Esophagus squamous epithelium (tissue), 5 donors: ENCODE measurements at places on chromosomes 12 and 14.

DNA sequence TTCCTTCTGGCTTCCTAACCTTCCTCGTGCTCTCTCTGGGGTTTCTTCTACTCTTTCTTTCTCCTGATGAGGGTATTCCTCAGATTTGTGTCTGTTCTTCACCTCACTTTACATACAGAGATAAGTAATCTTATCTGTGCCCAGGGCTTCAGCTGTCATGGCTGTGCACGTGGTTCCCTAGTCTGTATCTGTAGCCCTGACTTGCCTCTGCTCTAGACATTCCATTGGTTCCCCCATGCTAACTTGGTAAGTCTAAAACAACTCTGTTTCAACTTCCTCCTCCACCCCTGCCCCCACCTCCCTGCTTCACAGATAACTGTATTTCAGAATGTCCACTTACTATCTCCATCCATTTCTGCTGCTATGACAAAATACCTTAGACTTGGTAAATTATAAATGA is 10.8 kb downstream of the DIP2B start:
- H3K4me1 ChIP-seq = peaks cover 14% of the 10 kb centered on the region
- H3K4me3 ChIP-seq = no peak overlapping the region
- DNase-seq = no peak
- H3K36me3 ChIP-seq = no peaks in the 10 kb centered on the region
- no peak overlapping the region for H3K27ac ChIP-seq
- no peaks in the 10 kb centered on the region for H3K27me3 ChIP-seq

DNA sequence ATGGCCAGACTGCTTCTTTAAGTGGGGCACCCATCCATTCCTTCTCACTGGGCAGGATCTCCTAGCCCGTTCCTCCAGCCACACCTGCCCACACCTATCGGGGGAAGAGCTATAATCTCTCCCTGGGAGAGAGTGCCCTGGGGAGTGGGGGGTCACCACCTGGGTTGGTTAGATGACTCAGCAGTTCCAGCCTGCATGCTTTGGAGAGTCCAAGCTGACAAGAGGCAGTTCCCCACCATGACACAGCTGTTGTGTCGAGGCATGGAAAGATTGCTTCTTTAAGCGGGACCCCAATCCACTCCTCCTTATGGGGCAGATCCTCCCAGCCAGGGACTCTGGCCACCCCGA is 52.6 kb upstream of the PPFIA2 start:
- H3K4me1 ChIP-seq = no peaks in the 10 kb centered on the region
- no peak overlapping the region for H3K4me3 ChIP-seq
- H3K36me3 ChIP-seq = no peaks in the 10 kb centered on the region
- no peak for DNase-seq

GRCh38 chr12:74449872-74450271 is 87.8 kb upstream of the ATXN7L3B start:
- DNase-seq = no peak
- H3K4me3 ChIP-seq = no peak overlapping the region
- no peaks in the 10 kb centered on the region for H3K4me1 ChIP-seq
- H3K27ac ChIP-seq = no peak overlapping the region
- no peaks in the 10 kb centered on the region for H3K27me3 ChIP-seq

- no peaks in the 10 kb centered on the region for H3K27me3 ChIP-seq
- H3K4me1 ChIP-seq = no peaks in the 10 kb centered on the region
Observed at GRCh38 chr14:57998766-57999165, 132.9 kb upstream of the SLC35F4 start.

GRCh38 chr12:96045566-96045965 is 10.2 kb upstream of the LTA4H start:
- no peak overlapping the region for H3K4me3 ChIP-seq
- no peaks in the 10 kb centered on the region for H3K36me3 ChIP-seq
- H3K4me1 ChIP-seq = peaks cover 44% of the 10 kb centered on the region

DNA sequence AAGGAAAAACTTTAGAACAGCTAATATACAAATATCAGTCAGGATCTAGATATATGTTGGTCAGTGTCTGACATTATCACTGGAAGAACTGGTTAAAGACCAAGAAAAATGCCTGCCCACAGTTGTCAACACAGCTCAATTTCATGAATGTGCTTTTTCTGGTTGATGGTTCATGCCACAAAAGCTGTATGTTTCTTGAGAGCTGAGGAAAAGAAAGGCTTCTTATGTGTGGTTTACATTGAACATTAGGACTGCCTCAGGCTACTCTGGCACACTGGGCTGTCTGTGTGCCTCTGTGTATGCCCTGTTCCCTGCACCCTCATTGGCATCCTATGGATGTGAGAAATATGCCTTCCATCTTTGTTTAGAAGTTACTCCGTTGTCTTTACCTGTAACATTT is 218.8 kb upstream of the RGS6 start:
- H3K4me3 ChIP-seq = no peak overlapping the region
- no peaks in the 10 kb centered on the region for H3K36me3 ChIP-seq
- H3K27me3 ChIP-seq = no peaks in the 10 kb centered on the region
- no peak for DNase-seq
- H3K4me1 ChIP-seq = peaks cover 5% of the 10 kb centered on the region

DNA sequence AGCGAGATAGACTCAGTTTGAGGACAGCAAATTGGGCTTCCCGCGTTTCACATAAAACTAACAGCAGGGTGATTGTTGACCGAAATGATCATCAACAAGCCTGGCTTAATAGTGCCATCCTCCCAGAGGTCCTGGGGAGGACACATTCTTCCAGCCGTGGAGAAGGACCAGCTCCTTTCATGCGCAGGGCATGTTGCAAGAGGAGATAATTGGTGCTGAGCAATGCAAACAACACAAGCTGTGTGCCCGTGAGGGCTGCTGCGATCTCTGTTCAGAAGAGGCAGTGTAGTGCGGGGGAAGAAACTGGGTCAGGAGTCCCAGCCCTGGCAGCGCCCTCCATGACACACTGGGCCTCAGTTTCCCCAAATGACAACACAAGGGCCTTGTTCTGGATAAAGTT is 54.3 kb downstream of the CCDC85C start:
- H3K27me3 ChIP-seq = no peaks in the 10 kb centered on the region
- H3K4me1 ChIP-seq = peaks cover 8% of the 10 kb centered on the region
- no peak for DNase-seq
- no peaks in the 10 kb centered on the region for H3K36me3 ChIP-seq
- no peak overlapping the region for H3K4me3 ChIP-seq
- no peak overlapping the region for H3K27ac ChIP-seq

DNA sequence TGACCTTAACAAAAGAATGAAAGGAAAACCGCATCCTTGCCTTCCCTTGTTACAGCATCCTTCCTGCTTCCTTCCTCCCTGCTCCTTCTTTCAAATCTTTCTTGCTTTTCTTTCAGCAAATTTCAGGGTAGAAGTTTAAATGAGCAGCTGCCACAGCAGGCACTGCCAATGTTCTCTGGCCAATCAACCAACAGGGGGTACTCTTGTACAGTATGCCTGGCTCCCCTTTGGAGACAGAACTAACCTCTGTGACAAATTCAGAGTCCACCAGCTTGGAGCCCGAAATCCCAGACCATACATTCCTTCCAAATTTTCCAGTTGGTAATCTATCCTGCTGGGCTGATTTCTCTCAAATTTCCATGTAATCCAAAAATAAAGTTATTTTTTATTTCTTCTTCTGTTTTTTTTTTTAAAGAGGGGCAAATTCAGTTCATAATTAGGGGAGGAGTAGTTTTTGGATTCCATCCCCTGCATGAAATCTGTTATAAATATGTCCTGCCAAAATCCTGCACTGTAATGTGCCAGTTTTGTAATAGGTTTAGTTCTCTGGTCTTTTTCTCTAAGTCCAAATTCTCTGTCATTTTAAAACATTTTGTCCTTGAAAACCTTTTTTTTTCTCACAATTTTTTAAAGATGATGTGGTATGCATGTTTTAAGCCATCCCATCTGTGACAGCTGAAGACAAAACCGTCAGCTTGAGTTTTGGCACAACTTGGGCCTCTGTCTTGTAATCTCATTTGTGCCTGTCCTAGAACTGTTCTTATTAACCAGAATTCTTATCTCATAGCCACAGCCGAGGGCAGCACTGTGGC is 610.0 kb upstream of the LMO3 start:
- H3K4me1 ChIP-seq = no peaks in the 10 kb centered on the region
- no peak for DNase-seq
- no peak overlapping the region for H3K4me3 ChIP-seq

DNA sequence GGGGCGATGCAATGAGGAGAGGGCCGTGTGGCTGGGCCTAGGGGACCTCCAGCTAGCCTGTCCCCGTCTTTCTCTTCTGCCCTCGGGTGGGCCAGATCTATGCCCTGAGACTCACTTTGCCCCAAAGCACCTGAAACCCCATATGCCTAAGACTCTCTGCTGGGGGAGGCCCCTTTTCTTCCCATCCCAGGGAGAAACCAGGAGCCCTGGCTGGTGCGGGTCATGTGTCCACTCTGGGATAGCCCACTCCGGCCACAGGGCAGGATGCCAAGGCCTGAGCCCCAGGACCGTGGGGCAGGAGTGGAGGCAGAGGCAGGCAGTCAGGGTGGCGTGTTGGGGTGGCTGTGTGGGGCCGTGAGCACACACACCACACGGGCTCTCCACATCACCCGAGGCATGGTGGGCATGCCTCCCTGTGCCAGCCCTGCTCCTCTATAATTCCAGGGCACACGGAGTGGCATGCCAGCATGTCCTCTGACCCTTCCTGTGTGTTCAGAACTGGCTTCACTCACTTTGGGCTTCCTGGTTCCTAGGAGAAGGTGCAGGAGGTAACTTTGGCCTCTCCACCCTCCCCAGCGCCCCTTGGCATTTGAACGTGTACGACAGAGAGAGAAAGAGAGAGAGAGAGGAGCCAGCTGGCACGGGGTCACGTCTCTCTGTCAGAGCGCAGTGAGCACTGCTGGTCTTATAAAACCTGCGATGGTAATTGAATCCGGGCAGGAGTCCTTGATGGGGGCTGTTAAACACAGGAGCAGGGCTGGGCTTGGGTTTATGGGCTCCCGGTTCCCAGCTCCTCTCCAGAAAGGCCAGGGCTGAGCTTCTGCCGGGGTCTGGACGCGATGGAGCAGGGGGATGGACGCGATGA is 144.2 kb downstream of the KIF26A start:
- no peaks in the 10 kb centered on the region for H3K27me3 ChIP-seq
- DNase-seq = no peak
- H3K27ac ChIP-seq = no peak overlapping the region
- no peaks in the 10 kb centered on the region for H3K36me3 ChIP-seq

- H3K27me3 ChIP-seq = no peaks in the 10 kb centered on the region
- DNase-seq = no peak
- H3K4me1 ChIP-seq = no peaks in the 10 kb centered on the region
- no peak overlapping the region for H3K4me3 ChIP-seq
Observed at GRCh38 chr14:101174522-101174838, 271.0 kb upstream of the RTL1 start.

DNA sequence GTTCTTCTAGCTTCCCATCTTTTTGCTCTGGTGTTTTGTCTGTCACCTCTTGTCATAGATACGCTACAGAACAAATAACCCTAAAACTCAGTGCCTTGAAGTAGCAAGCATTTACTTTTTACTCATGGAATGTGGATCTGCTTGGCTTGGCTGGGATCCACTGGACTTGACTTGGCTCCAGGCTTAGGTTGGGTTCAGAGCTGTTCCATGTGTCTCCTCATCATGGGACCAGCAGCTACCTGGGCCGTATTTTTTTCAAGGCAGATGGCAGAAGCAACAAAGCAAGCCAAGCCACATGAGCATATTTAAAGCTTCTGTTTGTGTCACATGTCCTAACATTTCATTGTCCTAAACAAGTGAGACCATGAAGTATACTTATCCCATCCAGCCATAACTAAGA is 48.7 kb upstream of the ATF1 start:
- H3K27ac ChIP-seq = no peak overlapping the region
- H3K27me3 ChIP-seq = no peaks in the 10 kb centered on the region
- H3K4me1 ChIP-seq = no peaks in the 10 kb centered on the region
- no peaks in the 10 kb centered on the region for H3K36me3 ChIP-seq
- no peak overlapping the region for H3K4me3 ChIP-seq

GRCh38 chr12:121038861-121039668 is at the start of gene OASL:
Gene OASL, minus strand, starts transcription at chr12:121039246. Its CDS starts 275 bp downstream, at chr12:121038971.
- H3K27ac ChIP-seq = peak within 1 kb of the TSS; percentile 64
- no peak for DNase-seq
- H3K36me3 ChIP-seq = no peaks in the 10 kb centered on the region
- no peaks in the 10 kb centered on the region for H3K27me3 ChIP-seq
- H3K4me3 ChIP-seq = peak within 1 kb of the TSS; percentile 49

DNA sequence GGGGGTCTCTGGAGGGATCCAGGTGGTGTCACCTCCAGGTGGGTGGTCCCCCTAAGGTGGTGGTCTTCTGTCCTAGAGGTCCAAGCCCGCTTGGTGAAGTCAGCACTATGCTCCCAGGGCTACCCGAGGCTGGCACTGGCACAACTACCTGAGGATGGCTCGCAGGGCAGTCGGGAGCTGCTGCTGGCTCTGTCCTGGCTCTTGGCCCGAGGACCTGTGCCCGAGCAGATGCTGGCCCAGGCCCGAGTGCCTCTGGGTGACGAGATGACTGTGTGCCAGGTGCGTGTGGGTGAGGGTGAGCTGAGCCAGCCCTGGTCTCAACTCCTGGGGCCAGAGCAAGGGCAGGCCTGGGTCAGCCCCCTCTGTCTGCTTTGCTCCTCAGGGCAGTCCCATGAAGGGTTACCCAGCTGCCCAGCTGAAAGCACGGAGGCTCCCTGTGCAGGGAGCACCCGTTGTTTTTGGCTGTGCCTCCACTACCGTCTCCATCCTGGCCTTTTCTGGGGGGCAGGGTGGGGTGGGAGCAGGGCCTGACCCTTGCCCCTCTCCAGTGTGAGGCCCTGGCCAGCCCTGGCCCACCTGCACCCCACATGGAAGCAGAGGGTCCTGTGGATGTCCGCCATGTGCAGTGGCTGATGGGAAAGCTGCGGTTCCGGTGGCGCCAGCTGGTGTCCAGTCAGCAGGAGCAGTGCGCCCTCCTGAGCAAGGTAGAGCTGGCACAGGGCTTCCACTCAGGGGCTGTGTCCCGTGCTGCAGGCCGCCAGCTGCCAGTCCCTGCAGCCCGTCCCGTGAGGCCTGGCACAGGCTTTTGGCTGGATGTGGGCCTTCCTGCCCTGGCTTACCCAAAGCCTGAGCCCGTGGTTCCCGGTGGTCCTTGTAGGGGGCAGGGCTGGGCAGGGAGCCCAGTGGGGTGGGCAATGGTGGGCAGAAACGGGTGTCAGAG is 1.3 kb downstream of the TEDC1 start:
- H3K4me3 ChIP-seq = no peak overlapping the region
- no peaks in the 10 kb centered on the region for H3K36me3 ChIP-seq
- no peak overlapping the region for H3K27ac ChIP-seq
- DNase-seq = no peak

DNA sequence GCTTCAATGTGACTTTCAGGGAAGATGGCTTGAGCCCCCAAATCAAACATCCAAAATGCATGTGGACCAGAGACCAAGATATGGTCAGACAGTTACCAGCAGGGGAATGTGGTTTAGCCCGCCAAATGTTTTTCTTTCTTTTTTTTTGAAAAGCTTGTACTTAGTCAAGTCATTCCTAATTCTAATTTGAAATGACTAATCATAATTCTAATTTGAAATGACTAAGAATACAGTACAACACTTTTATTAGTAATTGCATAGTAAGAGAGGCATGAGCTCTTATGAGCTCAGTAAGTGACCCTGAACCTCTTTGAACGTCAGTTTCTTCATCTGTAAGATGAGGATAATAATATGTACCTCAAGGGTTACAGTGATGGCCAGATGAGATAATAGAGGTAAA is 72.4 kb downstream of the HECTD4 start:
- no peak for DNase-seq
- peaks cover 80% of the 10 kb centered on the region for H3K36me3 ChIP-seq
- no peak overlapping the region for H3K4me3 ChIP-seq
- H3K4me1 ChIP-seq = peaks cover 23% of the 10 kb centered on the region
- no peaks in the 10 kb centered on the region for H3K27me3 ChIP-seq
- H3K27ac ChIP-seq = no peak overlapping the region
